ENCODE measurements at places on chromosomes 4 and X.

DNA sequence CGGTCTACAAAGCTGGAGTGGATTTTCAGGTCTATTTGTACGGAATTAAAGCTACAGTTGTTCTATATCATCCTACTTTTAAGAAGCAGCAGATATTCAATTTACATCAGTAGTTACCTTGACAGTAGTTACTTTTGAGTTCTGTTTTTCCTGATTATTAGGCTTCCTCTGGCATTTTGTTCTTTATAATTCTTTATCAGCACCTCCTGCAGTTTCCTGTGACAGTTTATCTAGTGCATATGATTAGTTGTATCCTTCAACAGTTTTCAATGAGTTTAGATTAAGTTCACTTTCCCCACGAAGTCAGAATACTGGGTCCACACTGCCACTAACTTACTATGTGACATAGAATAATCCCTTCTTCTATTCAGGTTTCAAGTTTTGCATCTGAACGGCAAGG lies 71.7 kb downstream of the IDS start:
- no peak for DNase-seq

DNA sequence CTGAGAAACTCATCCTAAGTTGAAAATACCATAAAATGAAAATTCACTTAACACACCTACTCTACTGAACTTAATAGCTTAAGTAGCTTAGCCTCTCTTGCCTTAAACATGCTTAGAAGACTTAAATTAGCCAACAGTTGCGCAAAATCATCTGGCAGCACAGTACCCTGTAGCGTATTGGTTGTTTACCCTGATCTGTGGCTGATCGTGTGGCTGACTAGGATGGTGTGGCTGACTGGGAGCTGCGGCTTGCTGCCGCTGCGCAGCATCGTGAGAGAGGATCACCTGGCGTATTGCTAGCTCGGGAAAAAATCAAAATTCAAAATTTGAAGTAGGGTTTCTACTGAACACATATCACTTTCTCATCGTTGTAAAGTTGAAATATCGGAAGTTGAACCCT lies 6.3 kb downstream of the RUFY3 start:
- DNase-seq: no peak

GRCh38 chrX:10582215-10582733 lies 38.1 kb downstream of the MID1 start:
- DNase-seq: no peak

DNA sequence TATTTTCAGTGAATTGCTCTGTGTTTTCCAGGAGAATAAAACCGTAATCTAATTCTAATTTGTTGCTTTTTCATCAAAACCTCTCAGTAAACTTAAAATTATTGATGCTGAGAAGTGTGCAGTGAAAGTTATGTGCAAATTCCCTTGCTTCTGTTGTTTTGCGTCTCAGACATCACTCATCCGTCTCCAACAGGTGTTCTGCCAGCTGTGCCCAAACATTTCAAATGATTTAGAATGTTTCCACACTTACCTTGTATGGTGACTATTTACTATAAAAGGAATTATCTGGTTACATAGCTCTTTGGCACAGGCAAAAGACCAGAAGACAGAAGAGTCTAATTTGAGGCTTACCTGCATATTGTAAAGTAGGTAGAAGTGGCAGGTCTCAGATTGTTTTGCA lies 184.0 kb downstream of the BMPR1B start:
- no peak for DNase-seq

DNA sequence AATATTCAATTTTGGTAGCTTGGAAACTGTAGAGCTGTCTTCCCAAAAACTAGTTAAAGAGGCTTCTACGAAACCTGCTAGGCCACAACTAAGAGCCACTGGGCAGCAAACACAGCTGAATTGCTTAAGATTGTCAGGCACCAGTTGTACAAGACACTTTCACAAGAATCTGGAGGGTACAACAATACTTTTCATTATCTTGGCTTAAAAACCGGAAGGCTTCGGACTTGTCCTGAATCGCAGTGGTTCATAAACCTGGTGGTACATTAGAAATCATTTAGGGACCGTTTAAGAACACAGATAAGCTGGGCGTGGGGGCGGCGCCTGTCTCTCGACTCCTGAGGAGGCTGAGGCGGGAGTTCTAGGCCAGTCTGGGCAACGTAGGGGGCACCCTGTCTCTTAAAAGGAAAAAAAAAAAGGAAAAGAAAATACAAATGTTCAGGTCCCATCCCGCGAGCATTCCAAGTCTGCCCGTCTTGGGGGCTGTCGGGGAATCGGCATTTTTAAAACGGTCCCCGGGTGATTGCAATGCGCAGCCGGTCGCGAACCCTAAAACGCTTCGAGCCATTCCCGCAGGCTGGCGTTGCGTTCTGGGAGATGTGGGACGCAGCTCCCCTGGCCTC lies 763 bp downstream of the PYURF start:
- peak; percentile 65 for DNase-seq
